NCI-H345 (cell line): ENCODE measurements at places on chromosomes 6 and 20.

GRCh38 chr20:62697468-62697912, 11.1 kb upstream of the NTSR1 start:
- DNase-seq: peak; percentile 39

- no peak for DNase-seq
Measured at GRCh38 chr6:16733085-16733484, 28.2 kb downstream of the ATXN1 start.

- no peak for DNase-seq
Measured at GRCh38 chr6:54335871-54336270, 27.6 kb downstream of the TINAG start.

- DNase-seq: no peak
Measured at GRCh38 chr6:157063923-157064322, 259.4 kb downstream of the TMEM242 start.

DNA sequence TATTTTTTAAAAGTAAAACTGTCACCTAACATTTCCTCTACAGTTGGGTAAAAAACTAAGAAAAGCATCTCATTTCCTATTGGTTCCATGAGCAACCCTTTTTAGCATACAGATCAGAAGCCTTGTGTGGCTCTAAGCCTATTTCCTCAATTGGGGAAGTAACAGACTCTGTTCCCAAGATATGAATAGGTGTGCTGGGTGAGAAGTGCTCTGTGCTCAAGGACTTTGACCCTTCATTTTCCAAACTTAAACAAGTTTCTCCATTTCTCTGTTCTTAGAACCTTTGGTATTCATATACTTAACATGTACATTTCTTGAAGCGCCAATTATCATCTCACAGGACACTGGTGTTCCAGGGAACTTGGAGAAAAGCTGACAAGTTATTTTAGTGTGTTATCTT, 24.1 kb downstream of the CARMIL1 start:
- no peak for DNase-seq

- DNase-seq: no peak
Measured at GRCh38 chr6:36132246-36132895, 2.1 kb downstream of the MAPK13 start.

GRCh38 chr6:11203306-11204004, 29.0 kb downstream of the NEDD9 start:
- no peak for DNase-seq

- no peak for DNase-seq
Measured at GRCh38 chr6:34608321-34609091, 52.4 kb upstream of the SPDEF start.

DNA sequence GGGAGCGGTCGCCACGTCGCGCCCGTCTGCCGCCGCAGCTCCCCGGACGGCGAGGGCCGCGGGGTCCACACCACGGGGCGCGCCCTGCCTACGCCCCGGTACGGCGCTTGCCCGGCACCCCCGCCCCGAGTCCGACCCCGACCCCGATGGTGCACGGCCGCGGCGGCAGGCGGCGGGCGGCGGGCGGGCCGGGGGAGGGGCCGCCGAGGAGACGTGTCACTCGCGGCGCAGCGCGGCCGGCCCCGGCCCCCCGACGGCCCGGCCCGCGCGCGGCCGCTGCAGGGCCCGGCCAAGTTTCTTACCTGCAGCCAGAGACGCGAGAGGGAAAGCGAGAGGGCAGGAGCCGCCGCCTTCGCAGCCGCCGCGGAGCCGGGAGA, 328 bp downstream of the RRBP1 start:
- peak; percentile 47 for DNase-seq

- DNase-seq: no peak
Measured at GRCh38 chr6:22848121-22848520, 278.8 kb downstream of the HDGFL1 start.
